GM19239 (cell line): ENCODE measurements at places on chromosomes 6 and 20.

DNA sequence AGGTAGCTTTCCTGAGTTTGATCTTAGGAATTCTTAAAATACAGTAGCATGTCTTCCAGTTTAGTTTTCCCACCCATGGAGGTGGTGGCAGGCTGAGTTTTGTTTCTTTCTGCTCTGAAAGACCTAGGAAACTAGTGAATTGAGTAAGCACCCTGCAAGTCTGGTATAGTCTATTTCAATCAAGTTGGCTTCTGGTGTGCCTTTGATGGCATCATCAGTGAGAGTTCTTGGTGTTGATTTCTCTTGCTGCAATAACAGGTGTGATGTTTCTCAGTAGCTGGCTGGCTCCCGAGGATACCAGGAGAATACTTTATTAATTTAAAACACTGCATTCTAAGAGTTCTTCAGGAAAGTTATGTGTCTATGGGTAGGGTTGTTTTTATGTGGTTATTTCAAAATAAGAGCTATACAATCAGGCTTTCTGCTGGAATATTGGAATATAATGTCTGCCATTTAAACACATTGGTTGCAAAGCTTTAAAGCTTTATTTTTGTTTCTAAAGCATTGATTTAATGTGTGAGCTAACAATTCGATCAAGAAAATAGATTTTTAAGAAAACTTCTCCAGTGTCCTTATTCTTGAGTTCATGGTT is 19.0 kb downstream of the VAPB start:
- peak; percentile 33 for DNase-seq

DNA sequence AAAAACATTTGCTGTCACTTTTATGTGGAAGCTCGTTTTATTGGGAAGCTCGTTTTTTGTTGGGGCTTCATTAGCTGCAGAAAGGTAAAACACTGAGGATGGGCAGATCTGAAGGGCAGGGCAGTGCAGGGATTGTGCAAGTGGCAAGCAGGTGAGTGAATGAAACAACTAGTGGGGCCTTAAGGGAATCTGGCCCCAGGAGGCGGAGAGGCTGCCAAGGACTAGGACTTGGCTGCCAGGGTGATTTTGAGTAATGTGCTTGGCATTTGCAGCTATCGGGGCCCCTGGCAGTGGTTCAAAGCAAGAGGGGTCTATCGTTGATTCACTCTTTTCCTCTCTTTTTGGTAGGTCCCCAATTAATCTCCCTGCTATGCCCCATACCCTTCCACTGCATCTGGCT is 11.5 kb downstream of the IL22RA2 start:
- no peak for DNase-seq

GRCh38 chr6:151005164-151005563 is 139.7 kb downstream of the MTHFD1L start:
- no peak for DNase-seq

DNA sequence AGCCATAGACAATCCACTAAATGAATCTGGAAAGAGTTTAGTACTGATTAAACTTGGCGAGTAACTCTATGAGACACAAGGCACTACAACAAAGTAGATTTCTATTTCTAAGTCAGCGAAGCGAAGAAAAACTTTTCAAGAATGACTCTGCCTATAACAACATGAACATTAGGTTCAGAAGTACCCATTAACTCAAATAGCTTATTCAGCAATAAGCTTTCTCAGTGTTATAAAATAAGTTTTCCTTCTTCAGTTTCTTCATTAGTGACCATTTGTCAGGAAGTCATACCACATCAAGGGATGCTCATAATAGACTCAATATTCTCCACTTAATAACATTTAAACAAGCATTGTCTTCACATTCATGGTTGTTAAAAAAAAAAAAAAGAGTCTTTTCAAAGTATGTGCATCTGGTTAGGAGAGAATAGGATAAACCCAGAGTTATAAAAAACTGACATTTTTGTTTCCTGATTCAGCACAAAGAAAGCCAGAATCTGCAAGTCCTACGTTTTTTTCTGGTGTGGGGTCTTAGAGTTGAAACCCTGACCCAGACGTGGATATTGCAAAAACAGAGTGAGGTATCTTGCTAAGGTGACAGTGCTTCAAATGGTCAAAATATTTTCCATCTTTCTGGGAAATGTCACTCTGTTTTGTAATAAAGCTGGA is 148.2 kb upstream of the PREP start:
- DNase-seq = no peak

DNA sequence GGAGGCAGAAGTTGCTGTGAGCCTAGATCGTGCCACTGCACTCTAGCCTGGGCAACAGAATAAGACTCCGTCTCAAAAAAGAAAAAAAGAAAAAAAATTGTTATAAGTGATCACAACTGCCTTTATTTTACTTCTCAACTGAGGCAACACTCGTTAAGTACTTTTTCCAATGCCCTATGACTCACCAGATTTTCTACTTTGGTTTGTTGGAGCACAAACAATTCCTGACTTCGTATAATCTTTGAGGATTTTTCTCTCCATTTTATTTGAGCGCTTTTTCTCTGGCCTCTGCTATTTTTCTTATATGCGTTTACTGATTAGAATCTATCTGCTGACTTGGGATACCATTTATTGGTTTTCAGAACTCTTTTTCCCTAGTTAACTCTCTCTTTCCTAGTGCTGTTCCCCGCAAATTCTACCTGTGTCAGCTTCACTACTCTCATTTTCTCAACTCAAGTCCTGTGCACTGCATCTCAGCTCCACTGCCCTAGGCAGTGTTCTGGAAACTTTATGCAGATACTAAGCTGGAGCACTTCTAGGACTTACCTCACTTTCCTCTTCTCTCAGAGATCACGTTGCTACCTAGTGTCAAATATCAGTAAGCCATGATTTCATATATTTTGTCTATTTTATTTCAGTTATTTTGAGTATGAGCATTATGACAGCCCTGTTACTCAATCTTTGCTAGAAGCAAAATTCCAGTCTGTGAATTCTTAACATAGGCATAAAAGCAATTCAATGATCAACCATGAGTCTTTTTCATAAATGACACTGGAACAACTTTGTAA is 1120.1 kb upstream of the CITED2 start:
- no peak for DNase-seq

DNA sequence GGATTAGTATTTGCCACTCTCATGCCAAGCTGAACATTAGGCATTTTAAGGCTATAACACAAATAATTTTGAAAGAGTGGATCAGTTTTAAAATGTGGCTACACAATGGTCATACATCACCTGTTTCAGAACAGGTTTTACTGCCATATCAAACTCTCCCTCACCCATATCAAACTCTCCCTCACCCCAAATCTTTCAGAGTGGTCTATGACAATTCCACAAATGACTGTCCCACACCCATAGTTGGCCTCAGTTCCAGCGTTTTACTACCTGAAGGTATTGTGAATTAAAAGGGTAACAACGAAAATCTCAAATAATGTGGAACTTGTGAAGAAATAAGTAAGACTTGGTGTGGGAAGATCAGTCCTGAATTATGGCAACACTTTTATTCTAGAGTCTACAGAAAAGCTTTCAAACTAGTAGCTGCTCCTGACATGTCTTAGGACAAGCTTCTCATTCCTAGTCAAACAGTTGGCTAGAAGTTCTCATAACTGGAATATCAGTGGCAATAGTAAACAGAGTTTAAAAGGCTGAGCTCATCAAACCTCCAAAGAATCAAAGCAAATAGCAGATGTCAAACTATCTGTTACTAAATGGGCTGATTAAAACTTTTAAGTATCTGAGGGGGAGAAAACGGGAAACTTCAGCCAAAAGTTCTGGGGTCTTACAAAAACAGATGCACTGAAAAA is 52.4 kb downstream of the MAP3K7 start:
- no peak for DNase-seq

GRCh38 chr6:168637834-168638233 is 196.8 kb downstream of the SMOC2 start:
- no peak for DNase-seq

DNA sequence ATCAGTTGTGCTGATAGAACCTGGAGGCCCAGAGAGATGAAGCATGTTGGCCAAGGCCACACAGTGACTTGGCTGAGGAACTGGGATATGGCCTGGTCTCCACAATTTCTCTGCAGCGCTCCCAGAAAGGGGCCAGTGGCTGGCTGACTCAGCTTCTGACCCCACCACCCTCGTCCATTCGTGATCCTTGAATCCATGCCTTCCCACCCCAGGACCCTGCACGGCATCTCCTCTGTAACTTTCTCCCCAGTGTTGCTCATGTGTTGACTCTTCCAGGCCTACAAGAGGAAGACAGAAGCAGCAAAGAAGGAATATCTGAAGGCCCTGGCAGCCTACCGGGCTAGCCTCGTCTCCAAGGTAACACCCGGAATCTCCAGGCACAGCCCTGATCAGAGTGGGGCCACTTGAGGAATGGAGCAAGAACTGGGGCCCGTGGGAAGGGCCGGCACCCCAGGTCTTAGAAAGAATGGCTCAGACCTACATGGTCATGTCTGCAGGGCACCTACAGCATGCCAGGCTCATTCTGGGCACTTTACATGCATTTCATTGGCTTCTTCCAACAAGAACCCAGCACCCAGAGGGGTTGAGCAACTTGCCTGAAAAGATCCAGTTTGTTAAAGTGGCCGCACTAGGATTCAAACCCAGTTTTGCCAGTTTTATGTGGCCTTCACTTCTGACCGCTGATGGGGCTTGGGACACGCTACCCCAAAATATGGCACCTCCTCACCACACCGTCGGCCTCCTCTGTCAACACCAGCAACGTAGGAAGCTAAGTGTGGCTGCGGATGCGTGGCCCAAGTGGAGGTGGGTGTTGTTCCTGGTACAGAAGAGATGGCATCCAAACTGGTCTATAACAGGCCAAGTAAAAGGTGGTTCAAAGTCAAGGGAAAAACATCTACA is 122.2 kb downstream of the JPH2 start:
- no peak for DNase-seq

GRCh38 chr6:22020299-22021003 is 276.4 kb downstream of the PRL start:
- no peak for DNase-seq

DNA sequence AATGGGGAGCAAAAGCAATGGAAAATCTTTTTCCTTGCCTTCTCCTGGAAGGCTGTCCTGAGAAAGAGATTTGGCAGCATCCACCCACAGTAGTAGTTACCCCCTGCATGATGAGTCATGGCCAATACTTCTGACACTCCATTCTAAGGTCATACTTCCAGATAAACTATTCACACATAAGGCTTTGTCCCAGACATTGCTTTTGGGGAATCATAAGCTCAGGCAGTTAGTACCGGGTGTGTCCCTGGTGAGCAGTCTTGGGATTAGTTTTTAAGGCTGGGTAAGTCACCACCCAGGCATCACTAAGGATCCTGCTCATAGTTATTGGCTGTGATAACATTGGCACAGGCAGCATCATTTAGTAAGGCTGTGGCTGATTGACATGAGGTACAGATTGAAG is 160.6 kb upstream of the GGTLC1 start:
- no peak for DNase-seq

DNA sequence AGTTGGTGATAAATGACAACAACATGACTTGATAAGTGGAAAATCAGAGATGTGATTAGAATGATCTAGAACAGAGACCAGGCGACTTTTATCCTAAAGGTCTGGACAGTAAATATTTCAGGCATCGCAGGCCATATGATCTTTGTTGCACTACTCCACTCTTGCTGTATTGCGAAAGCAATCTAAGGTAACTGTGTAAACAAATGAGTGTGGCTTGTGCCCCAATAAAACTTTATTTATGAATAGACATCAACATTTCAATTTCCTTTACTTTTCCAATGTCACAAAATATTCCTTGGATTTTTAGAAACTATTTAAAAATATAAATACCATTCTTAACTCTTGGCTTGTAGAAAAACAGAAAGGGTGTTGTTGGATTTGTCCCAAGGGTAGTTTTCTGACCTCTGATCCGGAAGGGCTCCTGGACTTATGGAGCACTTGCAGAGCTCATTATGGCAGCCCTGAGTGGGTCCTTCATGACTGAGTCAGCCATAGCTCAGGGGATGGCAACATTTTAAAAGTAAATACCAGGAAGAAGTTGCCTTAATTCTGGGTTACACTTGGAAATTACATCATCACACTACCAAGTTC is 34.5 kb downstream of the IL20RA start:
- DNase-seq = no peak

- no peak for DNase-seq
Observed at GRCh38 chr6:141744971-141745370, 387.8 kb upstream of the GJE1 start.

DNA sequence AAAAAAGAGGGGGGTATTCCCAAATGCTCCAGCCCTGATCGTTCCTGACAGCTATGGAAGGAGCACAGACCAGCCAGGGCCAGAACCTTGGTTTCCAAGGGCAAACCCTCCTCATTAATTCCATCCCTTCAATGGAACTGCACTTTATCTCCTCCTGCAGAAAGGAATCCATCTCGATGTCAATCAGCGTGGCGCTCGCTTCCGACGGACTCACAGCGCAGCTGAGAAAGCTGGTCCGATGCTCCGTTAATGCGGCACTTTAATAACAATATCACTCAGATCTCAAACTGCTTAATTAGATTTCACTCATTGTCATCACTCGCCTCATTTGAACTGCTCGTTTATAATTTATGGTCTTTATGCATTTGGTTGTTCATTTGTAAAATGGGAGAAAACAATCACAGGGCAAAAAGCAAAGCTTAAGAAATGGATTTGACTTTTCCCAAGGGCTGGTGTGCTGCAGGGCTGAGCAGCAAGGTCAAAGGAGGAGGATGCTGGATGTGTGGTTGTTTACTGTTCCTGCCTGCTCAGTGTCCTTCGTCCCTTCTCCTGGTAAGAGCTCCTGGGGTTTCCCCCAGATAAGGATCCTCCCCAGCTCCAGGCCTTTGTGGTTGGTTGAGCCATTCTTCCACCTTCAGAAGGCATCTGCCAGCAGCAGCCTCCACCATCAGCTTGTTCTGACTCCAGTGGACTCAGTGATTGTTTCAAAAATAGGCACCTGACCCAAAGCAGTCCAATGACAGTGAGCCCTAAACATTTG is 152.7 kb downstream of the ANKRD60 start:
- no peak for DNase-seq

DNA sequence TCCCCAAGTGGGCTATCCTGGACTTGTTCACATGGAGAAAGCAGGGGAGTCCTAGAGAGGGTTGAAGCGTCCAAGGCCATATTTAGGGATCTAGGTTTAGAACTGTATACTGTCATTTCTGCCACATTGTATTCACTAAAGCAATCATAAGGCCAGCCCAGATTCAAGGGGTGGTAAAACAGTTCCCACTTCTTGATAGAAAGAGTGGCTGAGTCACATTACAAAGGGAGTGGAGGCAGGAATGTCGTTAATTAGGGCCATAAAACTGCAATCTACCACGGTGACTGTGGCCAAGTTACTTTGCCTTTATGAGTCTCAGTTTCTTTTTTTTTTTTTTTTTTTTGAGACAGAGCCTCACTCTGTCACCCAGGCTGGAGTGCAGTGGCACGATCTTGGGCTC is 7.4 kb upstream of the UBR2 start:
- DNase-seq = no peak

- no peak for DNase-seq
Observed at GRCh38 chr6:107658920-107659865, 164.9 kb downstream of the SCML4 start.

GRCh38 chr20:47612670-47613069 is 111.0 kb downstream of the NCOA3 start:
- DNase-seq = no peak

GRCh38 chr6:100948381-100949133 is 67.4 kb upstream of the ASCC3 start:
- no peak for DNase-seq
